Fibroblast of mammary gland (primary cell): ENCODE measurements at places on chromosomes 16 and 17.

- no peak for DNase-seq
These were observed 352.5 kb downstream of the FOXL1 start for GRCh38 chr16:86930663-86931373.

GRCh38 chr17:48002266-48002915 is 31.5 kb downstream of the CDK5RAP3 start:
- DNase-seq: peak; percentile 74

GRCh38 chr17:72089453-72089987 is 31.3 kb upstream of the SOX9 start:
- no peak for DNase-seq

GRCh38 chr16:70665113-70665694 is 18.8 kb downstream of the IL34 start:
- DNase-seq: no peak

DNA sequence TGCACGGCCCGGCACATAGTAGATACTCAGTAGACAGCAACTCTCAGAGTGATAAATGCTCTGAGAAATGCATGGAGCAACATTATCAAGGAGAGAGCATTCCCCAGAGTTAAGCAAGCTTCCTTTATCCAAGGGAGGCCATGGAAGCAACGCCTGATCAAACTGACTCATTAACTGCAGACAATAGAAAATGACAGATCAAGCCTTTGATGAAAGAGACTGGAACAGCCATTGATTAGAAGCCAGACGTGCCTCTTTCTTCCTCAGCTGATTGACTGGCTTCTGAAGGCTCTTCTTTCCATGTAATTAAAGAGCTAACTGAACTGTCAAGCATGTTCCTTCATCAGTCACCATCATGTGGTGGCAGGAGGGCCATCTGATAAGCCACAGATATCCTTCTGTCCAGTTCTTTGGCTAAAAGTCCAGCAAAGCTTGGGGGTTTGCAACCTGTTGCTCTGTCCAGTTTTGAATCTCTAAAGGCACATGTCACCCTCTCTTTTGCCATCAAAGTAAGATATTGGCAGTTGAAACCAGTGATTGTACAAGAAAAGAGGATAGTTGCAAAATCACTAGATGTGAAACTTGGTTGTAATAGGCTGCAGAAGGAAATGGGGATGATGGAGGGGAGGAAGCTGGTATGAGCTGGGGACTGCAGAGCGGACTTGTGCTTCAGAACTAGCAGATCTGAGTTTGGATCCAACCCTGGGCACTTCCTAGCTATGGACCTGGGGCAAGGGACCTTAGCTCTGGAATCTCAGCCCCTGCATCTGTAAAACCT is 188.0 kb downstream of the HAPSTR1 start:
- no peak for DNase-seq

DNA sequence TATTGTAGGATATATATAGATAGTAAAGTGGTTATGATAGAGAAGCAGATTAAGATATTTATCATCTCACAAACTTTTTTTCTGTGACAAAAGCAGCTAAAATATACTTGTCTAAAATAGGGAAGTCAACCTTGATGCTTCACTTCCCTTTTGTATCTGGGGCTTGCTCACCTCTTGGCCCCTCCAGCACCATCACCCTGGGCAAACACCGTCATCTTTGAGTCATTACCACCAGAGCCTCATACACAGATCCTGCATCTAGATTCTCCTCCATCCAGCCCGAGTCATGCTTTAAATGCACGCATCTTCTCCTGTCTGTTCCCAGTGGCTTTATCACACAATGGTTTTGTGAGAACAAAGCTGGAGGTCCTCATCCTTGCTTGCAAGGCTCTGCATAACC is 1062.7 kb upstream of the EEF2KMT start:
- no peak for DNase-seq

DNA sequence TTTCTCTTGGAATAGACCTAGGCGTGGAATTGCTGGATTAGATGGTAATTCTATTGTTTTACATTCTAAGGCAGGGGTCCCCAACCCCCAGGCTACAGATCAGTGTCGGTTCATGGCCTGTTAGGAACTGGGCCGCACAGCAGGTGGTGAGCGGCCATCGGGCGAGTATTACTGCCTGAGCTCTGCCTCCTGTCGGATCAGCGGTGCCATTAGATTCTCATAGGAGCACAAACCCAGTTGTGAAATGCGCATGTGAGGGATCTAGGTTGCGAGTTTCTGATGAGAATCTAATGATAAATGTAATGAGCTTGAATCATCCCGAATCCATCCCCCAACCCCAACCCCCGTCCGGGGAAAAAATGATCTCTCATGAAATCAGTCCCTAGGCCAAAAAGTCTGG is 23.0 kb downstream of the NLRC5 start:
- no peak for DNase-seq

- no peak for DNase-seq
These were observed 34.3 kb downstream of the SEC14L1 start for GRCh38 chr17:77174928-77175661.
